NCI-H1930 (cell line): ENCODE measurements at places on chromosomes 7 and 10.

GRCh38 chr10:1938317-1938716, 201.0 kb upstream of the ADARB2 start:
- no peak for DNase-seq

- DNase-seq, result no peak
Observed at GRCh38 chr7:28297801-28298459, 114.4 kb upstream of the CREB5 start.

GRCh38 chr7:102189756-102190155, 96.9 kb upstream of the SH2B2 start:
- DNase-seq, result no peak

GRCh38 chr10:23172429-23173213, 19.5 kb upstream of the PTF1A start:
- no peak for DNase-seq

GRCh38 chr7:103929901-103930311, 59.6 kb downstream of the RELN start:
- DNase-seq, result no peak
